ENCODE measurements at places on chromosomes 2 and 18.

DNA sequence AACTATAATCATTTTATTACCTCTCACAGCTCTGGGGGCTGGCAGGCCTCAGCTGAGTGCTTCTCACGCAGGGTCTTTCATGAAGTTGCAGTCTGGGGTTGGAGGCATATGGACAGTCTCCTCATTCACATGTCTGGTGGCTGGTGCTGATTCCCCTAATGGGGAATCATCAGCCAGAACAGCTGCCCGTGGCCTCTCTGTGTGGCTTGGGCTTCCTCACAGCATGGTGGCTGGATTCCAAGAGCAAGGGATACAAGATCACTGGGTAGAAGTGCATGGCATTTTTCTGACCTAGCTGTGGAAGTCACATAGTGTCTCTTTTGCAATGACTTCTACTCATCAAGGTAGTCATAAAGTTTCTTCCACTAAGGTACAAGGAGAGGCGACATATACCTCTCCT, 59.0 kb upstream of the LAPTM4A start:
- no peak for DNase-seq

- DNase-seq = no peak
Measured at GRCh38 chr2:145038041-145038525, 518.2 kb upstream of the ZEB2 start.

GRCh38 chr2:13884291-13884976, 748.1 kb upstream of the LRATD1 start:
- DNase-seq = no peak

DNA sequence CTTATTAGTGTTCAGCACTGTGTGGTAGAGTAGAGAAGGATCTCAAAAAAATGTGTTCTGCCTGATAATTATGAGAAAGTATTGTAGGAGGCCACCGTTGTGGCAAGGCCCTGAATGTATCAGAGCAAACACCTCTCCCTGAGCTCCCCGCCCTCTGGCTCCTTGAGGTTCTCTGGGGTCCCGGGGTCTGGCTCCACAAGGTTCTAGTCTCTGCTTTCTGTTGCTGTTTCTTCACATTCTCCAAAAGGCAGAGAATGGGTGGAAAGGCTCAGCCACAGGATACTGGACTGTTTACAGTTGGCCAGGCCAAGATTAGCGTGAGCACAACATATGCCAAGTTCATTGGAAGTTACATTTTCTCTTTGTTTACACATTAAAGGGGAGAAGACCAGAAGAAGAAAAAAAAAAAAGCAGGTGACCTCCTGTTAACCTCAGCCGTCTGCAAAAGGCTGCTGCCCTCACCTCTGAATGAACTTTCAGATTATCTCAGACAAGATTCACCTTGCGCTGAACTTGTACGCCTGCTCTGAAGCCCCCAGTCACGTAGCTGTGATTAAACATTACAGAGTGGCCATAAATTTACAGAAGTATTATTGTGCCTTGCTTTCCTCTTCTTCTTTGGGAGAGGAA, 56.6 kb upstream of the CYP26B1 start:
- no peak for DNase-seq

- no peak for DNase-seq
Measured at GRCh38 chr18:76448256-76449110, 46.6 kb downstream of the ZNF516 start.

- DNase-seq = no peak
Measured at GRCh38 chr2:44430342-44430741, 68.6 kb downstream of the CAMKMT start.

DNA sequence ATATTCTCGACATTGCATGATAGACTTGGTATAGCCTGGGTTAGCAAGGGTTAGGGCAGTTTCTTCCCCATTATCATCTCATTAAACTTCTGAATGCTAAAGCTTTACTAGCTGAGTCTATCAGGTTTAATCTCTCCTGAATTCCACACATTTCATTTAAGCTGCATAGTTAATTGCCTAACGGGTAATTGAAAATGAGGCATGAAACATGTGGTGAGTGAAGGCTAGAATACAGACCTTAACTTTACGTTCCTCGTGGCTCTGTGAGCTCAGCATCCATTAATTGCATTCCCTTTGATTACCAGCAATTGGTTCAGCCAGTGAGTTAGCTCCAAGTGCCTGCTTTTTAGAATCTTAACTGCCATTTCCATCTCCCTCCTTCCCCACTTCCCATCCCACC, 126.5 kb upstream of the MEX3C start:
- DNase-seq = no peak

DNA sequence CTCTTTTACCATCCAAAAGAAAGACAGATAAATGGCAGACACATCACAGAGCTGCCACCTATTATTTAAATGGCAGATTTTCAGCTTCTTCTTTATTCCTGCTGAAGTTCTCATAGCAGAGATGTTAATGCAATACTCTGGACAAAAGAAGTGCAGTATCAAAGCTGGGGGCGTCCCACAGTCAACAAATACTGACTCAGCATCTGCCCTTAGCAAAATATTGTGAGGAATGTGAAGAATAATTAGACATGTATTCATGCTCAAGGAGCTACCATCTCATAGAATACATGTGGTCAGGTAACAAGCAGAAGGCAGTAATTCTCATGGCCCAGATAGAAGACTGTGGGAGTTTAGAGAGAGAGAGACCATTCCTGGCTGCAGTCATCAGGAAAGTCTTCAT, 108.0 kb upstream of the TANK start:
- DNase-seq = no peak

DNA sequence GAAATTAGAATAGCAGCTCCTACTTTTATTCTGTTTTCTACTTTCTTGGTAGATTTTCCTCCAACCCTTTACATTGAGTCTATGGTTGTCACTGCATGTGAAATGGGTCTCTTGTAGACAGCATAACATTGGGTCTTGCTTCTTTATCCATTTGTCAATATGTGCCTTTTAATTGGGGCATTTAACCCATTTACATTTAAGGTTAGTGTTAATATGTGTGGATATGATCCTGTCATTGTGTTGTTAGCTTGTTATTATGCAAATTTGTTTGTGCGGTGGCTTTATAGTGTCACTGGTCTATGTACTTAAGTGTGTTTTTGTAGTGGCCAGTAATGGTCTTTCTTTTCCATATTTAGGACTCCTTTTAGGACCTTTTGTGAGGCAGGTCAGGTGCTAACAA, 276.9 kb upstream of the SPHKAP start:
- DNase-seq = no peak

- no peak for DNase-seq
Measured at GRCh38 chr2:174762464-174762863, 1.8 kb downstream of the CHRNA1 start.

DNA sequence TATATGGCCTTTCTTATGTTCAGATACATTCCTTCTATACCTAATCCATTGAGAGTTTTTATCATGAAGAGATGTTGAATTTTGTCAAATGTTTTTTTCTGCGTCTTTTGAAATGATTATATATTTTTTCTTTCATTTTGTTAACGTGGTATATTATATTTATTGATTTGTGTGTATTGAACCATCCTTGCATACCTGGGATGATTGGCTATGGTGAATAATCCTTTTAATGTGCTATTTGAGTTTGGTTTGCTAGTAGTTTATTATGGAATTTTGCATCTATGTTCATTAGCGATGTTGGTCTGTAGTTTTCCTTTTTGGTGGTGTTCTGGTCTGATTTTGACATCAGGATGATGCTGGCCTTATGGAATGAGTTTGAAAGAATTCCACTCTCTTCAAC, 11.8 kb downstream of the IL36G start:
- no peak for DNase-seq

DNA sequence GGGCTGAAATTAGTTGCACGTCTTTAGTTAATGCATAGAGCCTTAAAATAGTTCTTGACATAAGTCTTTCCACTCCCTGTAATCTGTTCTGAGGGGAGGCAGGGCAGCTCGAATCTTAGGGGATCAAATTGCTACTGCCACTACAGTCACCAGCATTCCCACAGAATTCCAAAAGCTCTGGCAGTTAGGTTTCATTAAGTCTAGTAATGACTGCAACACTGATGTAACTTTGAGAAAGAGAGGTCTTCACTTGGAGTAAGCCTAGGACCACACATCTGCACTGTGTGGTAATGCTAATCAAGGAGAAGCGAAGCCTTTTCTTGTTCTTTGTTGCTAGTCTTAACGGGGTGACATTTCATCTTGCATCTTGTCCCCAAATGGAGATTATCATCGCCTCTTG, 19.3 kb upstream of the NCK2 start:
- no peak for DNase-seq

- no peak for DNase-seq
Measured at GRCh38 chr2:59622599-59623308, 930.7 kb downstream of the BCL11A start.

GRCh38 chr2:96501471-96501874, 3.7 kb downstream of the NEURL3 start:
- DNase-seq = no peak

DNA sequence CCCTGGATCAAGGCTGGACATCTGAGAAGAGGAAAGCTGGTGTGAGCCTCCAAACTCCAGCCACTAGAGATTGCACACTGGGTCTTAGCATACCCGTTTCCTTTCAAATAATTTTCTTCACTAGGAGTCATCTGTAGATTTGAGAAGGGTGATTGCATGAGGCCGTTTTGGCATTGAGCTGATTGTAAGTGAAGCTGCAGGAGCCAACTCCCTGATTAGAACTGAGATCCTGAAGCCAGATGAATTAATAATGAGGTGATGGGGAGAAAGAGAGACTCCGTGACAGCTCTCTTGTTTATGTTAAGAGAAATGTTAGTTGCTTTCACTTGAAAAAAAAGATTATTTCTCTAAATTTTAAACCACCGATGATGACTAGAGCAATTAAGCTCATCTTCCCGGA, 268.4 kb upstream of the THSD7B start:
- DNase-seq = no peak

DNA sequence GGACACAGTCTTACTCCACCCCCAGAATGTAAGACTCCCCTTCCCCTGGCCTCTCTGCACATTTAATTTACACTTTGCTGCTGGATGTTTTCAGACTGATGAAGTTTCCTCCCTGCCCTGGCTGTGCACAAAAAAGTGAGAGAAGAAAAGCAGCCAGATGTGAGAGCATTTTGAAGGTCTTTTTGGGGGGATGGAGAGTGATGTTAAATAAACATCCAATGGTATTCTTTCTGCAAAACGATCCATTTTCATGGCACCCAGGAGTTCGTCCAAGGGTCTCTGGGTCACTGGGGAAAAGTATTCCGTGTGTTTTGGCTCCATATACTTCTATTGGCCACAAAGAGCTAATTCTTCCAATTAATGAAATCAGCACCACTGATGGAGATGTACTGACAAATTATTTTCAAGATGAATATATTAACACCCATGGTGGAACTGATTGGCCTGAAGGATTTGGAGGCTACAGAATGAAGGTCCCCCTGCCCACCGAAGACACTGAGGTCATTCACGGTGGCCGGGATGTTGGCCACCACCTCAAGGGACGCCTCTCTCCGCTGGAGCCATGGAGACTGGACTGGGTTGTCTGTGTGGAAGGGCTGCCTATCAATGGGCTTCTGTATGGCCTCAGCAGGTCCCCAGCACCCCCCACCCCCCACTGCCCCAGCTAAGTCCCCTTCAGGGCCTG, 107.6 kb upstream of the PKDCC start:
- DNase-seq = no peak

All from activated T-cell treated with anti-CD3 and anti-CD28 coated beads for 4 hours (primary cell).